ENCODE measurements at places on chromosomes 3 and 15.
A peak's percentile ranks its signal among the peaks of the same experiment; 100 is the strongest.

DNA sequence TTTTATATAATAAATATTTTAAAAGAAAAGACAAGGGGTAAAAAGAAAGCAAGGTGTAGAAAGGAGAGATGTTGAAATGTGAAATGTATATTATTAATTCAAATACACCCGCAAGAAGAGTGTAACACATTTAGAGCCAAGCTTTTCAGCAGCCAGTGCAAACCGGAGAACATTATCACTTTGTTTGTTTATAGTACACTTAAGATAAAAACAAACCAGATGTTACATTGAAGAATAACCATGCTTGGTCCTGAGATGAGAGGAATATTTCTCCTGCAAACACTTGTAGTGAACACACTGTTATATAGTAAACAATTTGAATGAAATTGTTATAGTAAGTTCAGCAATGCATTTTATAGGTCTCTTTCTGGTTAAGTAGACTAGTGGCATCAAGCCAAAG, 1441.5 kb downstream of the OTOL1 start:
- no peak for DNase-seq

- DNase-seq: no peak
Measured at GRCh38 chr3:159938714-159939113, 49.9 kb upstream of the IL12A start.

DNA sequence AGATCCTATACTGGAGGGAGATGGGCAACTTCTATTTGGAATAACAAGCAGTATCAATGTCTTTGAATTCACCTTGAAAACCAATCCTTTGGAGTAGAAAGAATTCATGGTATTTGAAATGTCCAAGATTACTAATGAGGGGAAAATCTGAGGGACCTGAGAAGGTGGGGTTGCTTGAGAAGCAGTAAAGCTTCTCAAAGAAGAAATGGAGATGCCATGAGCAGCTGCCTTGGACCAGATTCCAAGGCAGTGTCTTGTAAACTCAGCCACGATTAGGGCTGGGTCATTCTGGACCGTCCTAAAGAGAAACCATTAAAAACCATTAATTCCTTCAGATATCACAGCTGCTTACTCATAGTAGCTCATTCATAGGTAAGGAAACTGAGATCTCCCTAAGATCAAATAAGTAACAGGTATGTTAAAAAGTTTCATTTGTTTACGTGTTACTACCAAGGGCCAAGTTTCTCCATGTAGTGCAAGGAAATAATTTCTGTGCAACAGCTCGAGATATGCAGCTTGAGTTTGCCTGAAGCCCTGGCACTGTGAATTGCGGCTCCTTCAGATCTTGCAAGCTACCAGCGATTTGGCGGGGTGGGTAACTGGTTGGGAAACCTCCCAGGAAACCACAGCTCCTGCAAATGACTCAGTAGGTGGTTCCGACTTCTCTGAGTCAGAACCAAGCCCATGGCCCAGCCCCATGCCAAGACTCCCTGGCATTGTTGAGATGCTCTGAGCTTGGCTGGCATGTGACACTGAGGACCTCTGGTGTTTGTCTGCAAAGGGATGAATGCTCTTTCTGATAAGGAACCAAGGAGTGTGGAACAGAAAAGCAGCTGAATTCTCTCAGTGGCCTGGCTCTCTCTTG, 296.8 kb downstream of the RORA start:
- no peak for DNase-seq

DNA sequence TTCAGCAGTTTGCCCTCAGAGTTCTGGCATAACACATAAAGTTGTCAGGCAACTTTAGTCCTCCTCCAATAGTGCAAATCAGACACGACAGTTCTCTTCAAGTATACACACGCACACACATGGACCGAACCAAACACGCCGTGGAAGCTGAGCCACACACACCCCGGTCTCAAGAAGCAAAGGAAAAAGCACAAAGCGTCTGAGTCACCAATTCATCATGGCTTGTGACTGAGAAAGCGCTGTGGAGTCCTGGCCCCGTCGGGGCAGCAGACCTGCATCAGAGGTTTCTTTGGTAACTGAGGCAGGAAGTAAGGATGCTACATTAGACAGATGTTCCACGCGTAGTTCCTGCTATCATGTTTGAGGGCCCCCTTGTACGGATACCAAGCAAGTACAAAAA, 85.7 kb downstream of the VGLL4 start:
- DNase-seq: no peak

DNA sequence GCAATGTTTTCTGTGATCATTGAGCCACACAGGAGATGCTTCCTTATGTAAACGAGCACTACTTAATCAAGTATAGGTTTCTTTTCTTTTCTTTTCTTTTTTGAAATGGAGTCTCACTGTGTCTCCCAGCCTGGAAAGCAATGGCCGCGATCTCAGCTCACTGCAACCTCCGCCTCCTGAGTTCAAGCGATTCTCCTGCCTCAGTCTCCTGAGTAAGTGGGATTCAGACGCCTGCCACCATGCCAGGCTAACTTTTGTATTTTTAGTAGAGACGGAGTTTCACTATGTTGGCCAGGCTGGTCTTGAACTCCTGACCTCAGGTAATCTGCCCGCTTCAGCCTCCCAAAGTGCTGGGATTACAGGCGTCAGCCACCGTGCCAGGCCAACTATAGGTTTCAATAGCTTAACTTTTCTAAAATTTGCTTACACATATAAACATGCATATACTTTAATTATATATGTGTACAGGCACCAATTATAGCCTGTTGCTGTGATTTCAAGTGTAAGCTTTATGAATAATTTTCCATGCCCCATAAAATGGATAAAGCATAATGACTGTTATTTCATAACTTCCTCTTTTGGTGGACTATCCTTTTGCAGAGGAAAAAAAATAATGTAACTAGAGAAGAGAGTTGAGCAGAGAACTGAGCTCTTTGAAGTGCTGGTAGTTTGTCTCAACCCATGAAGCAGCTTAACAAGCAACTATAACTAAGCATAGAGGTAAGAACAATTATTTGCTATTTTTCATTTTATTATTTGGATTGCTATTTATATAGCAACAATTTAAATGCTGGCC, 24.8 kb upstream of the MBNL1 start:
- no peak for DNase-seq

- no peak for DNase-seq
Measured at GRCh38 chr3:33746416-33747116, 28.5 kb upstream of the CLASP2 start.

DNA sequence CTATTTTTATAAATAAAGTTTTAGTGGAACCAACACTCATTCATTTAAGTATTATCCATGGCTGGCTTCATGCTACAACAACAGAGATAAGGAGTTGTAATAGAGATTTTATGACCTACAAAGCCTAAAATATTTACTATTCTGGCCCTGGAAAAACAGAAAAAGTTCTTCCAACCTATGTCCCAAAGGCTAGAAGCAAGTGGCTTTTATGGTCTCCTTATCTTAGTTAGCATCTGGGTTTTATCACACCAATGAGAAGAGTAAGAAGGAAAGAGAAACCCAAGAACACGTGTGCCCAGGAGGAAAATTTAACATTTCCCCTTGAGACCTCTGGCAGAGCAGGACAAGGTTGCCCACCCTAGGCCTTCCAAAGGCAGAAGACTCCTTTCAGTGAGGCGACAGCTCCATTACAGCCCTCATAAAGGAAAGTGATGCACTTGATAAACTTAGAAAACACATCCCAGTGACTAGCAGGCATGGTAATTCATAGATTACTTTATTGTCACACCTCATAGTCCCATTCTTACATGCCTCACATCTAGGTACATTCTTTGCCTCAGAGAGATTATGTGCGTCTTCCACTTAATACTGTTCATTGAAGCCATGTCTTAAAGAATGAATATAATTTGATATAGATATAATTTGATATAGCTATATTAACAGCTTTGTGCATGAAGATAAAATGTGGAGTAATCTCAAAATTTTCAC, 113.2 kb upstream of the ACP3 start:
- DNase-seq: no peak

- DNase-seq: no peak
Measured at GRCh38 chr3:155807823-155808222, 1.7 kb upstream of the C3orf33 start.

- no peak for DNase-seq
Measured at GRCh38 chr15:62899090-62899493, 143.5 kb upstream of the TPM1 start.

- DNase-seq: no peak
Measured at GRCh38 chr3:150149651-150150051, 179.0 kb upstream of the PFN2 start.

DNA sequence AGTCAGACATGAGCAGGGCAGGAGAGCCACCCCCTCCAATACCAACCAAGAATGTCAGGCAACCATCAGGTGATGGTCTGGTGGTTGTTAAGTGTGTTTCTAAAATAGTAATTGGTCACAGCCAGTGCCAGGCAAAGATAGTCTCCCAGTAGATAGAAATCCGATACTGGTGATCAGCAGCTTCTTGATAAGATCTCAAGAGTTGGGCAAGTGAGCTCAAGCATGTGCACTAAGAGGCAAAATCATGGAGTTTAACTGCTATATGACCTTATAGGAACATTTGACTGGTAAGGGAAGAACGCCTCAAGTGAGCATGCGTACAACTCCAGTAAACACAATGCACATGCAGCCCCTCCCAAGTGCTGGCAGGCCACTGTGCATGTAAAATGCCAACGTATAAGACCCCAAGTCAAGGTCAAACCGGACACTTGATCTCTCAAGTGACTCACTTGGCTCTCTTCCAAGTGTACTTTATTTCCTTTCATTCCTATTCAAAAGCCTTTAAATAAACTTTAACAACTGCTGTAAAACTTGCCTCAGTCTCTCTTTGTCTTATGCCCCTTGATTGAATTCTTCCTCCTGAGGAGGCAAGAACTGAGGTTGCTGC, 36.0 kb upstream of the CBLB start:
- peak; percentile 5 for DNase-seq

- no peak for DNase-seq
Measured at GRCh38 chr3:181917027-181917426, 205.3 kb downstream of the SOX2 start.

GRCh38 chr3:139561959-139562676, 22.6 kb upstream of the RBP1 start:
- peak; percentile 28 for DNase-seq

- DNase-seq: no peak
Measured at GRCh38 chr3:145182196-145182911, 978.6 kb downstream of the PLOD2 start.

- DNase-seq: no peak
Measured at GRCh38 chr3:99384596-99384995, 253.8 kb upstream of the COL8A1 start.

DNA sequence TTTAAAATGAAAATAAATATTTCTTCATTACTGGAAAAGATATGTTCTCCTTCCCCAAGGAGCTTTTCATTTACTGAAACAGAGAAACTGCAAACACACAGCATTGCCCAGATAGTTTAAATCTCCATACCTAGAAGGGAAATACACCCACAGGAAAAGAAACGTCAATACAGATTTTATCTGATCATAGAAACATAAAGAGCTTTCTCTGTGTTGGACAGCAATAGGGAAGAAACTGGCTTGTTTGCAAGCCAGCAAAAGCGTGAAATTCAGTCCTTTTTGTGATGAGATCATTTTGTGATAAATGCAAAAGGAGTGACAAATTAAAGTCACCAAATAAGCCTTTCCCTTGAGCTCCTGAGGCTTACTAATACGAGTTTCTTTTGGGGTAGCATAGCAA, 398.0 kb downstream of the TIGIT start:
- DNase-seq: no peak

DNA sequence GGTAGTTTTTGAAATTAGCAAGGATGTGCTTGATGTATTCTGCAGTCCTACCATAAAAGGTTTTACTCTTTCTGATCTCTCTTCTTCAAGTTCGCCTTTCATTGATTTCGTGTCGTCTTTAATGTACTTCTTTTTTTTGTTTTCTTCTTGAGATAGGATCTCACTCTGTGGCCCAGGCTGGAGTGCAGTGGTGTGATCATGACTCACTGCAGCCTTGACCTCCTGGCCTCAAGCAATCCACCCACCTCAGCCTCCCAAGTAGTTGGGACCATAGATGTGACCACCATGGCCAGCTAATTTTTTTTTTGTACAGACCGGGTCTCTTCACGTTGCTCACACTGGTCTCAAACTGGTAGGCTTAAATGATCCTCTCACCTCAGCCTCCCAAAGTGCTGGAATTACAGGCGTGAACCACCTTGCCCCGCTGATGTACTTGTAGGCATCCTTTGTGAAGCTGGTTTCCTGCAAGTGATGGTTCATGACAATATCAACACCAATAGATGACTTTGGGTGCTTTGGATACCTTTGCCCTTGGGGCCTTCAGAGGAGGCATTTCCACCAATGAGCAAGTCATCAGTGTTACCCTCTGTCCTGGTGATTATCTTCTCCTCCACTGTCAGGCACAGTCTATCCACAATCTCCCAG, 28.9 kb upstream of the RNF7 start:
- DNase-seq: no peak

DNA sequence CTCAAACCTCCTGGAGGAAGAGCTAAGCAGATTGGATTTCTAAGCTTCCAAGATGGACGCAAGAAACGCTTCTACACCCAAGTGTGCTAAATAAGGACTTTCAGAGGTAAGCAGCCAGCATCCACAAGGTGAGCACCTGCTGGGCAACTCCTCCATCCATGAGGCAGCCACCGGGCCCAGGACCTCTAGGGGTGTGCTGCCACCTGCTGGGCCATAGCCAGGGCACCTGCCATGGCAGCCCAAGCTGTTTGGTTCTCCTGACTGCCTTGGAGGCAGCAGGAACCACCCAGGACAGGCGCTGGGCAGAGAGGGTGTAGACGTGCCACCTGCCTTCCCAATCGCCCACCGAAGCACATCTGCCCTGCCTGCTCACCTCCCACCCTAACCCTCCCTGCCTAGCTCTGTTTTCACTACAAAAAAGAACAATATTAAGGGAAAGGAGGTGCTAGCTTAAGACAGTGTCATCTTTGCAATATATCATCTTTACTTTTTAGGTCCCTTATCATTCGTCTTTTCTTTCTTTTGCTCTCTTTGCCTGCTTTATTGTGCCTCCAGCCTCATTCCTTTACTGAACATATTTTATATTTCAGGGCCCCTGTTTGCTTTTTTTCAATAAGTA, 12.9 kb downstream of the C15orf62 start:
- DNase-seq: peak; percentile 80

All from NCI-H2171 (cell line).